MCF 10A (cell line): ENCODE measurements at places on chromosomes 2 and 18. TPM values are rescaled to one million over a fixed set of nuclear protein-coding genes. Genes with fewer than 3 reads are reported as not detected.

DCDC2C gene
- total RNA-seq = not detected in 2 replicates

LHCGR gene
- total RNA-seq = not detected in 2 replicates

LINC00305 gene
- total RNA-seq = not detected in 2 replicates

GKN1 gene
- not detected in 2 replicates for total RNA-seq

PAIP2B gene
- total RNA-seq = 1.4 and 1.8 TPM in 2 replicates

TMEM18 gene
- total RNA-seq = 14.2 and 25.1 TPM in 2 replicates

AFF3 gene
- 0.42 and 1.0 TPM in 2 replicates for total RNA-seq

EGR4 gene
- total RNA-seq = 0.22 and 0.37 TPM in 2 replicates

ICA1L gene
- 6.5 and 8.0 TPM in 2 replicates for total RNA-seq

DYNAP gene
- 0.59 and 0.86 TPM in 2 replicates for total RNA-seq

KANSL1L gene
- 7.4 and 9.8 TPM in 2 replicates for total RNA-seq

TCF23 gene
- not detected in 2 replicates for total RNA-seq
